Stimulated activated CD4-positive, alpha-beta T cell treated with anti-CD3 and anti-CD28 coated beads, Interleukin-2, amount 100 ng/mL, for 4 hours (primary cell): ENCODE measurements at places on chromosomes 12 and 14.

- DNase-seq: no peak
Measured at GRCh38 chr14:69667938-69668335, 56.5 kb downstream of the SUSD6 start.

DNA sequence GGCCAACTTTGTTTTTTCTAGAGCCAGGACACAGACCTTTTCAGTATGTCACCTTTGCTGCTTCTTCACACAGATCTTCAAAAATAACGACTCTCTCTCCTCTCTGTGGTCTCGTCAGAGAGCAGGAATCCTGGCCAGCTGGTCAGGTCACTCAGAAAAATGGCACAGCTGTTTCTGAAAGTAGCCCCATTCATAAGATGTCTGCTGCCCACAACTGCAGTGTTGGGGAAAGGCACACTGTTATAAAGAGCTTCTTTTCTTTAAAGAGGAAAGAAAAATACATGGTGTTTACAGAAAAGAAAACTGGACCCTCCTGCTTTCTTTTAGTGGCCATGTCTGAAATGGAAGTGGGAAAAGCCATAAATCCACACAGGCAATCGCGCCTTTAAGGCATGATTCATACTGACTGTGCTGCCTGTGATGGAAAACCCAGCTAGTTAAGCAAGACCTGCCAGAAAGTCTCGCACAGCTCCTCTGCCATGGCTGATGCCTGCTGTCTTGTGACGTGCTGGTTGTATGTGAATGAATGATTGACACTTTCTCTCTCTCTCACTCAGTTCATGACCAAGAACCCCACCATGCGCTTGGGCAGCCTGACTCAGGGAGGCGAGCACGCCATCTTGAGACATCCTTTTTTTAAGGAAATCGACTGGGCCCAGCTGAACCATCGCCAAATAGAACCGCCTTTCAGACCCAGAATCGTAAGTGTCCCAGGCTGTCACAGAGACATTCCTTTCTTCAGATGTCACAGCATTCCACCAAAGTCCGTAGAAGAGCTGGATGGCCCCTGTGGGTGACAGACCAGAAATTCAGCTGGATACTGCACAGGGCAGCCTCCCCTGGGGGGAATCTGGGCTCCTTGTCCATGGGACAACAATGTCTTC, 147.9 kb upstream of the HIF1A start:
- DNase-seq: no peak

DNA sequence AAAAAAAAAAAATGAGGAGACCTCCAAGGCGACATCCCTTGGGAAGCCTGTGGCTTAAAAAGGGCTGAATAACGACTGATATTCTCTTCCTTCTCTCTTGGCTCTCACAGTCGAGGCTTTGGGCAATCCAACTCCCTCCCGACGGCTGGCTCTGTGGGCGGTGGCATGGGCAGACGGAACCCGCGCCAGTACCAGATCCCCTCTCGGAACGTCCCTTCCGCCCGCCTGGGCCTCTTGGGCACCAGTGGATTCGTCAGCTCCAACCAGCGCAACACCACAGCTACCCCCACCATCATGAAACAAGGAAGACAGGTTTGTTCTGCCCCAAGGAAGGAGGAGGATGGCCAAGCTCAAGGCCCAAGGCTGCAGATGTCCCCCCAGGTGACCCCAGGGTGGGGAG, 127.8 kb downstream of the GCH1 start:
- DNase-seq: no peak

DNA sequence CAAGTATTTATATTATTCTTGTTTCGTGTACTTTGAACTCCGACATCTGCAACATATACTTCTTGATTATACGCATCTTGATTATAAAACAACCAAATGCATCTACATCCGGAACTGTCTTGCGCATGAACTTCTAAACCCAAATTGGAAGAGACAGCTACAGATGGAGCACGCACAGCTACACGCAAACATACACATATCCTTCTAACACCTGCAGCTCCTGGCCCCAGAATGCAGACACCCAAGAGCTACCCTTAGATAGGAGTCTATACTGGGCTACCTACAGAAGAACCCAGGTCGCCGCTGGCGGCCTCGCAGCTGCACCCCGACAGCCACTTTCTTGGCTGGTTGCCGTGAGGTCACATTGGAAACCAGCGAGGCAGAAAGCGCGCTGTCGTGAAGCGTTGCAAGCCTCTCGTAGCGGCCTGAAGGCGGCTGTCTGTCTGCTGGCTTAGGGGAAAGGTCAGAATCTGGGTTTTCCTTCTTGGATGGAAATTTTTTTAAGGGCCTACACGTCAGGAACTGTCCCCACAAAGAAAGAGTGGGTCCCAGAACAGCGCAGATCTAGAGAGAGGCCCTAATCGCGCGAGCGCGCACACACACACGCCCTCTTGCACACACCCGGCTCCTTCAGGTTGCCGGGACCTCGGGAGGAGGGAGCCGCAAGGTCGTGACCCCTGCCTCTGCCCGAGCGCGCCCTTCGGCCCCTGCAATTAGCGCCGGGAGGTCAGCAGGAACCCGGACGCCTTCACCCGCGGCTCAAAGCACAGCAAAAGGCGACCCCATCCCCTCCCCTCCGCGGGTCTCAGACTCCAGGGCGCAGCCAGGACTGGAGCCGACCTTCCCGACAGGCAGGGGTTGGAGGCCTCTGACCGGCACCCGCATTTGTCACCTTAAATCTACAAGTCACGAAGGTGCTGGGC, 17.0 kb downstream of the TBX3 start:
- DNase-seq: no peak

GRCh38 chr14:70514168-70515069, 20.4 kb downstream of the ADAM20 start:
- no peak for DNase-seq

DNA sequence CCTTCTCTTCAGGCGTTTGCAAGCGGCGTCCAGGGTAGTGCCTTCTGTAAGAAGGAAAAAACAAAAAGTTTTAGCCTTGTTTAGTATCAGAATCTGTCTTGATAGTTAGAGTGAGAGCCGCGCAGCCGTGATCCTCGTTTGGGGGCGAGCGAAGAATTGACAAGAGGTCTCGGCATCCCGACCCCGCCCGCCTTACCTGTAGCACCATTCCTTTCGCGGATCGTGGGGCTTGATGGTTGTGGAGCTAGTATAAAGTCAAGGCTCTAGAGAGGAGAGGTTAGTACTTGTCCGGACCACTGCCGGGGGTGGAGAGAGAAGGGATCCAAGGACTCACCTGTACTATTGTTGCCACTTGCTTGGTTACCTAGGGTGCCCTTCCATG, 494 bp downstream of the TMTC3 start:
- DNase-seq: peak; percentile 1

DNA sequence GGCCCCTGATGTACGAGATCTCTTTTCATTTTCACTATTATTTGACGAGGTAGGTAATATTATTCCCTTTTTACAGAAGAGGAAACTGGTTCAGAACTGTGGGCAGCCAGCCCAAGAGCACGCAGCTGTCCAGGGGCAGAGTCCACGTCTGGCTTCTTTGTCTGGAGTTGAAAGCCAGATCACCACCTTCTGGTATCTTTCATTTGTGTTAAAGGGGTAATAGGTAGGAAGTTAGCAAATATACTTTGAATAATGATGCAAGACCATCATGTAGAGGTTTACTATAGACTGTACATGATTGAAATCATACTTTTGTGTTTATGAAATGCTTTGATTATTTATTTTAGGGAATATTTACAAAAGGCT, 144.1 kb upstream of the AMIGO2 start:
- DNase-seq: no peak

- no peak for DNase-seq
Measured at GRCh38 chr12:80777587-80777986, 60.9 kb downstream of the MYF5 start.

DNA sequence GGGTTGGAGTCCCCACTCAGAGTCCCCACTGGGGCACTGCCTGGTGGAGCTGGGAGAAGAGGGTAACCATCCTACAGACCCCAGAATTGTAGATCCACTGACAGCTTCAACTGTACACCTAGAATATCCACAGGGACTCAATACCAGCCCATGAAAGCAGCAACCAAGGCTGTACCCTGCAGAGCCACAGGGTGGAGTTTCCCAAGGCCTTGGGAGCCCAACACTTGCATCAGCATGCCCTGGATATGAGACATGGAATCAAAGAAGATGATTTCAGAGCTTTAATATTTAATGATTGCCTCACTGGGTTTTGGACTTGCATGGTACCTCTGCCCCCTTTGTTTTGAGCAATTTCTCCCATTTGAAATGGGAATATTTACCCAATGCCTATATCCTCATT, 80.4 kb downstream of the RASSF9 start:
- no peak for DNase-seq

GRCh38 chr14:68950111-68950510, 29.0 kb downstream of the ACTN1 start:
- DNase-seq: no peak

DNA sequence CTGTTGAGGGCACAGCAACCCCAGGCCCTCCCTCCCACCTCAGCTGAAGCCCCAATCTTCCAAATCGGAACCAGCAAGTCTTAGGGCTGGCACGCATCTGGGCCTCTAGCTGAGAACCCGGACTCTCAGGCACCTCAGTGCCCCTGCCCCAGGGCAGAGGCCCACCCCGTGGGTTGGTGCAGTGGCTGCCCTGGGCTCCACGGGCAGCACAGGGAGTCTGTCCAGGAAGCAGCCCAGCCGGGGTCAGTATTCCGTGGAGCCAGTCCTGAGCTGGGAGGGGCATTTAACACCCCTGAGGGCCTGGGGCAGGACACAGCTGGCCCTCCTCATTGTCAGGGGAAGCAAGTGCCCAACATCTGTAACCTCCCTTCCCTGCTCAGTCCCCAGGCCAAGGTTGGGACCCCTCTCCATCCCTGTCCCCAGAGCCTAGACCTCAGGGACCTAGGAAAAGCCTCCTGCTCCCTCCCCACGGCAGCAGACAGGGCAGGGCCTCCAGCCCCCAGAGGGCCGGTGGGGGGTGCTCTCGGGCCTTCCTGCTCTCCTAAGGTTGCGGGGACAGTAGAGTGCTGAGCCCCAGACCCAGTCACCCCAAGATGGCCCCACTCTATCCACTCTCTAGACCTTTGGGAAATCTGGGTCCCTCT, 36.5 kb downstream of the SLC6A12 start:
- no peak for DNase-seq

- no peak for DNase-seq
Measured at GRCh38 chr12:94589591-94590001, 60.8 kb downstream of the TMCC3 start.

- no peak for DNase-seq
Measured at GRCh38 chr12:49762468-49762847, 21.1 kb downstream of the TMBIM6 start.

- no peak for DNase-seq
Measured at GRCh38 chr12:57850854-57851430, 4.4 kb upstream of the CTDSP2 start.

DNA sequence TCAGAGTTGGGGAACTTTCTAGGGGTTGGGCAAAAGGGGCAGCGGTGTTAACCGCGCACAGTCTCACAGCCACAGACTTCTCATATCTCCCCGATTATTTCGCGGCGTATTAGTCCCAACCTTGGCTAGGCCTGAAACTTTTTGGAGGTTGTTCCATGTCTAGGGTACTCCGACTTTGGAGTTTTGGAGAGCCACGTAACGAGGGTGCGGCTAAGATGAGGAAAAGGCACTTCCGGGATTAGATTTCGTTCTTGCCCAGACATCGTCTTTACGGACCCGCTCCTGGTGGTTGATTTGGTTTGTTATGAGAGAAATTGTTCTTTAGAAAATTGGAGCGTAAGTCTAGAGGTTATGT, 513 bp downstream of the CCNK start:
- no peak for DNase-seq
